Stimulated activated CD8-positive, alpha-beta memory T cell treated with anti-CD3 and anti-CD28 coated beads, Interleukin-4, amount 100 ng/mL, for 4 hours (primary cell): ENCODE measurements at places on chromosomes 4 and X.

- no peak for DNase-seq
Observed at GRCh38 chr4:81756973-81757372, 285.3 kb upstream of the RASGEF1B start.

DNA sequence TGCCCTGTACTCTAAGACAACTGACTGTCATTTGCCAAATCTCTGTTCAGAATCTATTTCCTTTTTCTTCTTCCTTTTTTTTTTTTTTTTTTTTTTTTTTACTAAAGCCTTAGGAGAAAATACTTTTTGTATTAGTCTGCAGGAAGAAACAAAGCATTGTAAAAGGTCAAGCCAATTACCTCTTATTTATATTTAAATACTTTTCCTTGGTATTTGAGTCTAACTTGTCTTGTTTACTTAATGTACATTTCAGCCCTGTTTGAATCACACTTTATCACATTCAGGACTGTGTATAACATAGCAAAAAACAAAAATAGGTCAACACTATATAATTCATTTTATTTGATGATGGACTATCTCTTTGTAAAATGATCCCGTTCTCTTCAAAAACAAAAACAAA lies 262.2 kb downstream of the RPA4 start:
- DNase-seq, result no peak

DNA sequence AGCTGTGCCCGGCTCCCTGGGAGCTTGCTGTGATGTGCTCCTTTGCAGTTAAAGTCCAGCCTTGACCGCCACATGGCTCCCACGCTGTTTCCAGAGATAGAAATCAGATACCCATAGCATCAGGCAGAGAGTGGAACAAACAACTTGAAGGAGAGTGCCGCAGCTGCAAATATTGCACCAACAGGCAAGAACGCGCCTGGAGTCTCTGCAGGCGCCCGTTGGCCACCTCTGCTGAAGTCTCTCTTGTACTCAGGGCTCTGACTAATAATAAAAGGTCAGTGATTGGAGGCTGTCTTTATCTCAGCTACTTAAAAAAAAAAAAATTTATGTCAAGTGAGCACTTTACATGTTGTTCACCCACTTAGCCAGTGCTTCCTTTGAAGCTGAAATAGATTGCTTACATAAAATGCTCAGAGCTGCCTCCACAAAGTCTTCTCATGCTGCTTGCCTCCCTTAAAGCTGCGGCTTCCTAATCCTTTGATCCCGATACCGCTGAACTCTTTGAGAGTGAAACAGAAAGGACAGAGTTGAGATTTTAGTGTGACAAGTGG lies 30.9 kb upstream of the TENM3 start:
- DNase-seq, result no peak

- DNase-seq, result no peak
Observed at GRCh38 chrX:46837558-46838485, 979 bp downstream of the RP2 start.

DNA sequence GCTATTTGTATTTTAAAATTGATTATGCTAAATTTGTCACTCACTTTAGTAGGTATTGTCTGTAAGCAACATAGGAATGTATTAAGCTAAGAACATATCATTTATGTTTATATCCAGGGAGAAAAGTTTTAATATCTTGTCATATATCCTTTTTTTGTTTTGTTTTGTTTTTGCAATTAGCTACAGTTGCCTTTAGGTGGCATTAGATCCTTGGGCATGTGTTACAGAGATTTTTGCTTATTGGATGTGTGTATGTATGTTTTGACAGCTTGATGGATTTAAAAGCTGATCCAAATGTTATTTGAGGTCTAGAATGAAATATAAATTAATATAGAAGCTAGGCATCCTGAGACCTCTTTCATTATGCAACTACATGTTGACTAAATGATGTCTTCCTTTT lies 36.1 kb upstream of the OTUD4 start:
- no peak for DNase-seq

DNA sequence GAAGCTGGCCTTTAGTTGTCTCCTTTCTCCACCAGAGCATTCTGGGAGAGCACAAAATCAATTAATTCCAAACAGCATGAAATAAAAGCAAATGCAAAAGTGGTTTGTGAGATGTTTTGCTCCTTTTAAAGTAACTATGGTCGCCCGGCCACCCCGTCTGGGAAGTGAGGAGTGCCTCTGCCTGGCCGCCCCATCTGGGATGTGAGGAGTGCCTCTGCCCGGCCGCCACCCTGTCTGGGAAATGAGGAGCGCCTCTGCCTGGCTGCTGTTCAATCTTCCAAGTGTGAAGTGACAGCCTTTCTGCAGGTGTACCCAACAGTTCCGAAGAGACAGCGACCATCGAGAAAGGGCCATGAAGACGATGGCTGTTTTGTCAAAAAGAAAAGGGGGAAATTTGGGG lies 381.3 kb upstream of the FGF16 start:
- DNase-seq, result no peak

DNA sequence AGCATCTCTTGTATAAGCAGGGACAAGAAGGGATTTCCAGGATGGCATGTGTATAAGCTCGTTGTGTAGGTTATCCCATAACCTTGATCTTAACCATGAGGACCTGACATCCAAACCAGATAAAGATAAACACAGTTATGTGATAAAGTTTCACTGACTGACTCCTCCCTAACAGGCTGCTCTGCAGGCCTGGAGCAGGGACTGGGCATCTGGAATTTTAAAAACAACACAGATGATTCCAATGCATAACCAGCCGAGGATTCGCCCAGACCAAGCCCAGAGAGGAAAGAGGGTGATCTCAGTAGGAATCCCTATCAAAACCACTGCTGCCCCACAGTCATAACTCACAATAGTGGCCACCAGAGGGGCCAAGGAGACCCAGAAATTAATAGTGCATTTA lies 22.7 kb downstream of the KLF3 start:
- no peak for DNase-seq

- DNase-seq, result no peak
Observed at GRCh38 chr4:164488114-164488513, 265.8 kb upstream of the SMIM31 start.

GRCh38 chrX:85024562-85024961 lies 20.9 kb downstream of the APOOL start:
- DNase-seq, result no peak

DNA sequence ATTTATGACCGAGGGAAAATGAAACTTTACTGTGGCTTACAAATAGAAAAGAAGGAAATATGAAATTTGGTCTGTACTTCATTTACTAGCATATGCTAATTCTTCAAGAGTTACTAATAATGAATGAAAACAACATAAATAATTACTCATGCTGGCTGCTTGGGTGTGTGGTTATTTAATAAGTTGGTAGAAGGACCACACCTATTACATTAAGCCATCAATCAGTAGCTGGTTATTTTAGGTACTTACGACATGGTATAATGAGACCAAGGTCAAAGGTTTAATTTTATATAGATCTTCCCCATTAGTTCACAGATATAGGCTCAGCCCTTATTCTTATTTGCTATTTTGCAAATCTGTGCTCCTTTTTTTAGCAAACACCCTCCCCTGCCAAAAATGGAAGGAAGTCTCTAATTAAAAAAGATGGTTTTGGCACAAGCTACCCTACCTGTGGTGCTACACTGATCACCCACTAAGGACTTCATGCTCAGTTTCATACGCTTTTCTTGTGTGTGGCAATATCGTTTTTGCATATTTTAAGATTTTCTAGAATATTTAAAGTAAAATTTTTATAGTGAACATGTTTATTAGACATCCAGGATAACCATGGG lies 14.1 kb downstream of the TMPRSS11D start:
- DNase-seq, result no peak

DNA sequence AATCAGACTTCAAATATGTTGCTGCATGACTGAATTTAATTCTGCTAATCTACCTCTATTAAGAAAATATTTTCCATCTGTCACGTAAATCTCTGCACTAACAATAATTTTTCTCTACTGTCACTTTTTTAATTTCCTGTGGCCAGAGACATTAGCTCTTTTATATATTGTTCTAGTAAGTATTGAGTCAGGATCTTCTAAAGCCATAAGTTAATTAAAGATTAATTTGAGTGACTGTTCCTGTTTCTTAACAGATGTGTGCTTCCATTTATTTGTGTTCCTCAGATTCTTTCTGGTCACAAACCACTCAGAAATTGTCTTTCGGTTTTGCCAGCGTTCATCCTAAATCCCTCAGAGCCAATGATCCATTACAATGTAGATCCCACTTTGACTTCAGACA lies 2.4 kb upstream of the SMR3B start:
- no peak for DNase-seq
